Glomerular endothelial cell (primary cell): ENCODE measurements at places on chromosomes 11 and 22. TPM values are rescaled to one million over a fixed set of nuclear protein-coding genes. Genes with fewer than 3 reads are reported as not detected.

DNA sequence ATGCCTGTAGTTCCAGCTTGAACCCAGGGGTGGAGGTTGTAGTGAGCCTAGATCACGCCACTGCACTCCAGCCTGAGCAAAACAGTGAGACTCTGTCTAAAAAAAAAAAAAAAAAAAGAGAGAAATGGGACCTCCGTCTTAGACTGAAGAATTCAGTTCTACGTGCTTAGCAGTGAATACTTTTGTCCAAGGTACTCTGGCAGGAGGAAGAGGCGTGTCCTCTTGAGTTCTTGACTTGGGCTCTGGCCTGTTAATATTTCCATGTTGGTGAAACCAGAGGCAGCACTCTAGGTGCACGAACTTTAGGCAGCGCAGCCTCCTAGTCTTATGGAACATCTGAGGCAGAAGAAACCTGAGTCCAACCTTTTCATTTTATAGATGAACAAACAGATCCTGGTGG lies 2.4 kb downstream of the HMBS start:
- no peak for DNase-seq

DNA sequence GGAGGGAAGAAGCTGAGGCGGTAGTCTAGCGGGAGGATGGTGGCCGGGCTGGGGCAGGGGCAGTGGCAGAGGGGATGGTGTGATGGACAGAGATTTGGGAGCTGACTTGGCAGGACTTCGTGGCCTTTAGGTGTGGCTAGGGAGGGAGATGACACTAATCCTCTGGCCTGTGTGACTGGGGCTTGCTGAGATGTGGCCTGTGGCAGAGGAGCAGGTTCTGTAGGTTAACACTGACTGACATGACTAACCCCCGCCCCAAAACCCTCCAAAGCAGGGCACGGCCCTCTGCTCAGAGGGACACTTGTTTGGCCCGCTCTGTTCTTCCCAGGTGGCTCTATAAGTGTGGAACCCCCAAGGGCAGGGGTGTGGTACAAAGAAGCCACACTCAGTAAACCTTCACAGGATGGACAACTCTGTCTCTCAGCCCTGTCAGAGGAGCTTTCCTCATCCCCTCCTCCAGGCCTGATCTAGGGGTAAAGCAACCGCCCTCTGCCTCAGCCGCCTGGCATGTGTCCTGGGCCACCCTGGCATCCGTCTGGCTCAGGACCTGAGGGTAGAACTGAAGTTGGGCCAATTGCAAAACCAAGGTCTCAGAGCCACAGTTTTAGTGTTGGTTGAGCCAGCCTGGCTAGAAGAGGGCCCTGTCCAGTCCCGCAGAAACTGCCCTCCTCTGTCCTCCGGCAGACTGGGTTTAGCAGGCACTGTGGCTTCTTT lies 15.6 kb downstream of the TOM1 start:
- DNase-seq = no peak

DNA sequence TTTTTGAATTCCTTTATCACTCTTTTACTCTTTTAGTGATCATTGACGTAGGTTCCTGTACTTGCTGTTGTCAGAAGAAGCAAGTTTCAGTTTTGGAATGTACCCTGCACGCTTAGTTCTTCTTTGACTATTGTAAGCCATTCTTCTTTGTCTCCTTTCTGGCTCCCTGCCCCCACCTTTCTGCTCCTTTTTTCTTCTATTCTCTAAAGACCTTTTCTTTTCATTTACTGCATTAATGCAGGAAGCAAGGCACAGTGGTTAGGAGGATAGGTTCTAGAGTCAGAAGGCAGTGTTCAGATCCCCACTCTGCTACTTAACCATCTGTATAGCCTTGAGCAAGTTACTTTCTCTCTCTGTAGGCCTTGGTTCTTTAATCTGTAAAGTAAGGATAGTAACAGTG lies 33.7 kb upstream of the RAG2 start:
- DNase-seq = no peak

DNA sequence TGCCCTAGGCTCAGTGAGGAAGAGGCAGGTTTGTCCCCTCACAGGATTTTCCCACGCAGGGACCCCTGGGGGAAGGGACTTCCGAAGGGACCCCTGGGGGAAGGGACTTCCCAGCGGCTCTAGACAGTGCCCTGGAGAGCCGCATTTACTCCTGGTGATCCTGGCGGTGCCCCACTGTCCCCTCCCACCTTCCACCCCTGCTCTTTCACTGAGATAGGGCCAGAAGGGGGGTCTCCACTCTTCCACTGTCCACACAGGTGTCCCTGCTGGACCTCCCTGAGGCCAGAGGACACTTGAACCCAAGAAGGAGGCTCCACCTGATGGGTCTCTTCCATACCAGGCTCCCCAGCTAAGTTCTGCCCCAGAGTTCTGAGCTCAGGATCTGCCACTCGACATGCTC lies 1333.9 kb downstream of the BRD1 start:
- no peak for DNase-seq

GRCh38 chr11:41660585-41660984 lies 201.1 kb upstream of the LRRC4C start:
- DNase-seq = no peak

DNA sequence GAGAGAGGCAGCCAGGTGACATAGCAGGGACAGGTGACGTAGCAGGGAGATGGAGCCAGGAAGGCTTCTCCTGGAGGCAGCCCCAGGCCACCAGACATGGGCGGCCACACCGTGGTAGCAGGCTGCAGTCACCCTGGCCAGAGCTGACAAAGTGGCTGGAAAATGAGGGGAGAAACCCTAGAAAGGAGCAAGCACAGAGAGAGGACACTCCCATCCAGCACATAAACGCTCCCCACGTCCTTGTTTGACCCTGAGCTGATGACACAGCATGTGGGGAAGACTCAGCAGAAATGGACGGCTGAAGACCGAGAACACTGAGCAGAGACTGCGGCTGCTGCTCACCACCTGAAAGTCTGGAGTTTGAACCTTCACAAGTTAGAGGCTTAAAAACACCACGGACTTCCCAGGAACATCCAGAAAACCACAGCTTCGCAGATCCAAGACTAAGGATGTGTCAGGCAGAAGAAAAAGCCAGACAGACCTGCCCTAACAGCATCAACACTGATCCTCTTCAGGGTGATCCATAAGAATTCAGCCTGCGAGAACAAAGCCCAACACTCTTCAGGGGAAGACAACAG lies 28.7 kb downstream of the DRD4 start:
- DNase-seq = no peak

GRCh38 chr22:42273855-42274451 lies 3.5 kb upstream of the TCF20 start:
- no peak for DNase-seq

GRCh38 chr11:40202589-40203270 lies 1256.7 kb downstream of the LRRC4C start:
- DNase-seq = no peak

DNA sequence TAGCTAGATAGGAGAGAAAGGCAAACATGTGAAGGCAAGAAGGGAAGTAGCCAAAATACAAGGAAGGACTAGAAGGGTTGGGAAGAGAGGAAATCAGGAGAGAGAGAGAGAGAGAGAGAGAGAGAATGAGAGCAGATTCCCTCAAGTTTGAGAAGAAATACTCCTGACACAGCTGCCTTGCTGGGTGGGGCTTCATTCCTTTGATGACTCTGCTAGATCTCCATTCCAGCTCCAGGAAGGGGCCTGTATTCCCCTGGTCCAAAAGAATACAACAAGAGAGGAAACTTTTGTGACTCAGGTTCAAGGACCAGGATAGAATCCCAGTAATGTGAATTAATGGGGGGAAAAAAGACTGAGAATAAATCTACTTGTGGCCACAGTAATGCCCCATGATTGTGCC lies 62.9 kb upstream of the SPON1 start:
- DNase-seq = no peak

- no peak for DNase-seq
Measured at GRCh38 chr11:8942518-8943066, at the start of gene ASCL3. Gene ASCL3, minus strand, starts transcription at chr11:8943016. Its CDS starts 4,855 bp downstream, at chr11:8938161.

- DNase-seq = no peak
Measured at GRCh38 chr22:37330200-37331033, 48.1 kb downstream of the CYTH4 start.

- DNase-seq = no peak
Measured at GRCh38 chr11:56637500-56637899, 4.7 kb downstream of the OR5AP2 start.

SYT8 gene
- not detected in 2 replicates for total RNA-seq

TPBGL gene
- 1.3 and 1.6 TPM in 2 replicates for total RNA-seq

HEPACAM gene
- not detected in 2 replicates for total RNA-seq

CARD18 gene
- not detected in 2 replicates for total RNA-seq

CRACR2B gene
- total RNA-seq = 13.5 and 19.4 TPM in 2 replicates

MMP27 gene
- not detected in 2 replicates for total RNA-seq

MEI1 gene
- 0.34 and 0.64 TPM in 2 replicates for total RNA-seq
